ENCODE measurements at places on chromosomes 7 and 10.

GRCh38 chr10:90354914-90355313 is 502.9 kb downstream of the HTR7 start:
- DNase-seq: no peak

DNA sequence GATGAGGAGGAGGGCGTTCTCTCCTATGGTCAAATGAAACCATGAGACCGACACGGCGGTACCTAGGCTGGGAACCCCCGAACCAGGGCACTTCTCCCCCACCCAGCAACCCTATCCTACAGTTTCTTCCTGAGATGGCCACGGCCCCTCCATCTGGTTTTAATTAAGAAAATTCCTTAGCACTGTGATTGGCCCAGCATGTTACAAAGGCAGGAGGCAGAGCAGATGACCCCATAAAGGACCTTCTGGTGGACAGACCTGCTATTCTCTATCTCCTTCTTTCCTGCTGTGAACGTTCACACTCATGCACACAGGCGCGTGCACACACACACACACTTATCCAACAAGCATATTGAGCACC is 129.4 kb downstream of the RGS10 start:
- no peak for DNase-seq

DNA sequence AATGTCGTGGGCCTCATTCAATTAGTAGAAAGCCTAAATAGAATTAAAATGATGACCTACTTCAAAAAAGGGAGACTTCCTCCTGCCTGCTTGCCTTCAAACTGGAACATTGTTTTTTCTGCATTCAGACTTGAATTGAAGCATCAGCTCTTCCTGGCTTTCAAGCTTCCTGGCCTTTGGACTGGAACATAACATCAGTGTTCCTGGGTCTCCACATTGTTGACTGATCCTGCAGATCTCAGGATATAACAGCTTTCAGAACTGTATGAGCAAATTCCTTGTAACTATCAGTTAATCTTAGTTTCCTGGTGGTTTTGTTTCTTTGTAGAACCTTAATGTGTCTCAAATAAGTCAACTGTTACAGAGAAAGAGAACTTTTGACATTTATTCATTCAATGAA is 18.6 kb downstream of the MAGI2 start:
- DNase-seq: no peak

DNA sequence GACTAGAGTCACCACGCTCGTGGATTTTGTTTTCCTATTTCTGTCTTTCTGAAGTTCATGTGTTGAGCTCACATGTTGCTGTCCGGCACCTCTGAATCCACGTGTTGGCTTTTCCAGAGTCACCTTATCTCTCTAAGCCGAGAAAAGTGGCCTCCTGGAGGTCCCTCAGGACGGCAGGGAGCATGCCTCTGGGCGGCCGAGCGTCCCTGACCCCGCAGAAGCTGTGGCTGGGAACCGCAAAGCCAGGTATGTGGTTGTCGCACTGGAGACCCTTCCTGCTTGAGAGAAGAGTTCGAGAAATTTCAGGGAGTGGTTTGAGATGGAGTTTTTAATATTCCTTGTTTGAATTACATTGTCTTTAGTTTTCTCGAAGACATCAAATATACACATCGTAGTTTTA is 12.6 kb downstream of the IQCE start:
- DNase-seq: no peak

DNA sequence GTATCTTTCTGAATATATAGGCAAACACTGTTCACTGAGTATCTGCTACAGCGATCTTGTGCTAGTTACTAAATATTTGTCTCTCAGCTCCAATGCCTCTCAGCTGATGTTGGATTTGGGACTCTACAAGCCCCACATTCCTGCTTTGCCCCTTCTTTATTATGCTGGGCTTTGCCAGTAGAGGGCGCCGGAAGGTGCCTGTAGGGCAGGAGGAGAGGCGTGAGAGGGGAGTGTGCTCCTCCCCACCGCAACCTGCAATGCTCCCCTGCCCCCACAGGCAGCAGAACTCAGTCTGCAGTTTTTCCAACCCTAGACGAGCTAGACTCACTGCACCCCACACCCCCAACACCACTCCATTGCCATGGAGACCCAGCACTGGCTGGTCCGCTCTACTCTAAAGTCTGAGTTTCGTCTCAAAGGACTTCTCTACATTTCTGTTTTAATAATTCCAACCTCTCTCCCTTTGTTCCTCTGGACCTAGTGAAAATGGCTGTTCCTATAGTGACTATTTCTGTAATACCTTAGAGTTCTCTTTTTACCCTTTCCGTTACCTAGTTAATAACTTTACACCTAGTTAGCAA is 337.6 kb downstream of the CCSER2 start:
- DNase-seq: no peak

GRCh38 chr10:25768167-25768566 is 165.9 kb upstream of the MYO3A start:
- DNase-seq: no peak

DNA sequence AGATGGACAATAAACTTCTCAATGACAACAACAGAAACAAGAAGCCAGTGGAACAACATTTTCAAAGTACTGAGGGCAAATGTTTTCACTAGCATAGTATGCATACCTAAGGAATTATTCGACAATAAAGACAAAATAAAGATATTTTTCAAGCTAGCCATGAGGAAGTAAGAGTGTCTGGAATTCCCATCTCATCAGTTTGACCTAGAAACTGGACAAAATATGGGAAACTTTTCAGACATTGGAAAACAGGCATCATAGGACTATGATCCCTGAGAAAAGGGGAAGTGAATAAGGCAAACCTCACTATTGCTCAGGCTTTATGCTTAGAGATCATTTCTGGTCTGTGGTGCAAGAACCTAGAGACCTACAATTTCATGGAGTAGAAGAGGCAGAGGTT is 86.3 kb downstream of the OAT start:
- no peak for DNase-seq
